ENCODE measurements at places on chromosomes 13 and 19.
A peak's percentile ranks its signal among the peaks of the same experiment; 100 is the strongest.

GRCh38 chr19:1503089-1503924 lies 9.5 kb downstream of the ADAMTSL5 start:
- peak; percentile 49 for DNase-seq

- no peak for DNase-seq
Observed at GRCh38 chr13:39836038-39836437, 180.6 kb downstream of the COG6 start.

DNA sequence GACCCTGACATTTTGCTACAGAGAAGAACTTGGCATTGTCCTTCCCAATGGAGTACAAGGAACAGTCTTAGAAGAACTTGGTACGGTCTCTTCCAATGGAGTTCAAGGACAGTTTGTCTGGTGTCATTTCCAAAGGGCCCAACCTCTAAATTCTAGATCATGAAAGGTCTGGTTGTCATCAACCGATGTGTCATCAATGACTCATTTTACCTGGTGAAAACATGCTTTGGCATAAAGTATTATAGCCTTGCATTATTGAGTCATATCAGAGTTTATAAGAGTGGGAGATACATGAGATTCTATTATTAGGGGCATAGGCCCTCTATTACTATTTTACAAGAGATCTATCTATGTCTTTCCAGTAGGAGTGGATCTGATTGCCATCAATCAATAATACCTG lies 4.3 kb downstream of the CYP2B6 start:
- DNase-seq: no peak

DNA sequence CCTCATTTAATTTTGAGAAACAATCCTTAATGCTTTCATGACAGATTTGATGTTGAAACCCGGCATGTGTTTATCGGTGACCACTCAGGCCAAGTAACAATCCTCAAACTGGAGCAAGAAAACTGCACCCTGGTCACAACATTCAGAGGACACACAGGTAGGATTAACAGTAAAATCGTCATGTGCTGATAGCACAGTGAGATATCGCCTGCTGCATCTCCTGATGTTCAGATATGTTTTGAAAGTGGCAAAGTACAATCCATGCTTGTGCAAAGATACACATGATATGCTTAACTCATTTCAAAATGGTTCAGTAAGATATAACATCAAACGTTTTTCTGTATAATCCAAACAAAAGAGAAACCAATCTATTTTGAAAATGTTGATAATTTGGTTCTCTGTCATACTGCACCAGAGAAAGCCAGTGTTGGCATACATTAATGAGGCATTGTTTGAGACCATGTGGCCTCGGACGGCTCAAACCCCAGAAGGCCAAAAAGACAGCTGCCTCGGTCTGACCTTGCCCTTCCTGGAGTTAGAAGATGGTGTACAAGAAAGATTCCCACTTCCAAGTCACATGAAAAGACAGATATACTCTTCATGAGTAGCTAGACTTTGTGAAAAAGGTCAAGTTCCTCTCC lies 76.2 kb downstream of the DHRS12 start:
- DNase-seq: no peak

GRCh38 chr13:22103046-22104027 lies 432.5 kb downstream of the FGF9 start:
- DNase-seq: no peak

DNA sequence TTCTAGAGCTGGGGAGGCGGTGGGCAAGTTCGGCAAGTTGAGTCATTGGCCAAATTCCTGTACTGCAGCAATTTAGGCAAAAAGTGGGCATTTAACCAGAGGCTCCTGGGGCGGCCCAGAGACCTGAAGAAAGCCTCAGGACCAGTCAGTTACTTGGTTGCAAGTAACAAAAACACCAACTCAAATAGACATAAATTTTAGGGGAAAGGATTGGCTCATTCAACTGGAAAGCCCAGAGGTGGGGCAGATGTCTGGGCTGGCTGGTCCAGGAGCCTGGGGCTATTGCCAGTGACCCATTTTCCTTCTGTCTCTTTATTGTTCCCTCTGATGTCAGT lies 97.1 kb downstream of the SIPA1L3 start:
- DNase-seq: no peak

GRCh38 chr13:33707449-33707848 lies 110.5 kb upstream of the RFC3 start:
- DNase-seq: no peak

GRCh38 chr13:98890186-98890585 lies 87.7 kb downstream of the DOCK9 start:
- peak; percentile 90 for DNase-seq

DNA sequence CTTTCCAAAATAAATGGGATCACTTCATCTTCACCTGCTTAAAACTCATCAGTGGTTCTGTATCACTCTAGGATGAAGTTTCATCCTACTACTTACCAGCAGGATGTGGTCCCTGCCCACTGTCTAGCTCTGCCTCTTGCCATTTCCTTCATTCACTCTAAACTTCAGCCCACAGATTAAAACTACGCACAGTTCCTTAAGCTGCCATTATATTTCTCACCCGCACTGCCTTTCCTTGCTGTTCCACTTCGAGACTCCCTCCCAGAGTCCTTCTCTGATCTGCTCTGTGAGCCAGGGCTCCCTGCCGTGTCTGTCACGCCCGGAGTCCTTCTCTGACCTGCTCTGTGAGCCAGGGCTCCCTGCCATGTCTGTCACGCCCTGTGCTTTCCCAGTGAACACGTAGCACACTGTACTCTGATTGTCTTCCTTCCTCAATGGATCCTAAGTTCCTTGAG lies 52.0 kb upstream of the NPAS1 start:
- no peak for DNase-seq

GRCh38 chr19:10230173-10230860 lies 814 bp downstream of the S1PR2 start:
- peak; percentile 51 for DNase-seq

DNA sequence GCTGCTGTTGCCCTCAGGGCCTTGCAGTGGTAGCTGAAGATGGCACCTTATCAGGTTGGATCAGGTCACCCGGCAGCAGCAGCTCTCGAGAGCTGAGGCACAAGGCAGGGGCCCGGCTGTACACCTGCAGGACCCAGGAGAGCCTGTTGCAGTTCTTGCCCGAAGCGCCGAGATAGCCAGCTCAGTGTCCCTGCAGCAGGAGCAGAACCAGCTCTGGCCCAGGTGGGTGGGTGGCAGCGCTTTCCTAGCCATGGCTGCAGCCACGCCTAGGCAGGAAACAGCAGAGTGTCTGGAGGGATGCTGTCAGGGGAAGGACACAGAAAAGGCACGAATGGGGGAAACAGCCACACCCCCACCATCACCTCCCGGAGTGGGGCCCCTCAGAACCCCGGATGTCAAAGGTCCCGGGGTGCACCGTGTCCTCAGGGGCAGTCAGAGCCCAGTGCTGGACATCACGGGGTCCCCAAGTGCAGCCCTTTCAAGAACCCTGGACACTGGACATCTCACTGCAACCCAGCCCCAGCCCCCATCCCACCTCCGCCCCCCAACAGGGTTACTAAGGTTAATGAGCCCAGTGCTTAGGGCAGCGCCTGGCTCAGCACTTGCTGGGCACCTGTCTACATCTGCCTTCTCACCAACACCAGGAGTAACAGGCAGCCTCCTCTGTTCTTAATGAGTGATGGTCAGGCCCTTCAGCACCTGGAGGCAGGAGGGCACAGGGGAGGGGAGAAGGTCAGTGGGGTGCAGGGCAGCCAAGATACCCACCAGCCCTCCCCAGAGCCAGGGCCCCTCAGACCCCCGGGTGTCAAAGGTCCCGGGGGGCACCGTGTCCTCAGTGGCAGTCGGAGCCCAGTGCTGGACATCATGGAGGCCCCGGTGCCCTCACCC lies 8.7 kb downstream of the ACP4 start:
- DNase-seq: no peak

Measured in fibroblast of villous mesenchyme (primary cell).